ENCODE measurements at places on chromosomes 1 and 21. TPM values are rescaled to one million over a fixed set of nuclear protein-coding genes. Genes with fewer than 3 reads are reported as not detected.

GRCh38 chr1:37868466-37868865 lies 9.1 kb upstream of the MTF1 start:
- H3K27ac ChIP-seq = no peak overlapping the region
- H3K4me1 ChIP-seq = no peaks in the 10 kb centered on the region
- no peak overlapping the region for H3K4me3 ChIP-seq
- no peak for DNase-seq
- no peaks in the 10 kb centered on the region for H3K36me3 ChIP-seq

DNA sequence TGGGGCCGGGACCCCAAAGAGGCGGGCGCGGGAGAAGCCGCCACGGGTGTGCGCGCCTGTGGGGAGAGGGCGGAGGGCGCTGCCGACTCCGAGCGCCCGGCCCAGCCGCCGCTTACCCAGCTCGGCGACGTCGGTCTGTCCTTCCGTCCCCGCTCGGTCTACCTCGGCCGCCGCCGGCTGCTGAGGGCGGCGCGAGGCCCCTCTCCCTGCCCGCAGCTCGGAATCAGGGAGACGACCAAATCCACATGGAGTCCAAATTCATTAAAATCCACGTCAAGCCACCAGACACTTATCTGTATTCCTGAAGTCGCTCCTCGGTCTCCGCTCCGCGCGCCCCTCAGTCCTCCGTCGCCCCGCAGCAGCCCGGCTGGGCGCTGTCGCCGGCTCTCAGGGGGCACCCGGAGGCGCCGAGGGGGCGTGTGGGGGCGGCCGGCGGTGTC lies 637 bp downstream of the PLXNA2 start:
- no peaks in the 10 kb centered on the region for H3K36me3 ChIP-seq
- H3K27ac ChIP-seq = peak overlapping the region; percentile 82
- no peaks in the 10 kb centered on the region for H3K27me3 ChIP-seq
- peaks cover 7% of the 10 kb centered on the region for H3K4me1 ChIP-seq
- DNase-seq = peak; percentile 78

DNA sequence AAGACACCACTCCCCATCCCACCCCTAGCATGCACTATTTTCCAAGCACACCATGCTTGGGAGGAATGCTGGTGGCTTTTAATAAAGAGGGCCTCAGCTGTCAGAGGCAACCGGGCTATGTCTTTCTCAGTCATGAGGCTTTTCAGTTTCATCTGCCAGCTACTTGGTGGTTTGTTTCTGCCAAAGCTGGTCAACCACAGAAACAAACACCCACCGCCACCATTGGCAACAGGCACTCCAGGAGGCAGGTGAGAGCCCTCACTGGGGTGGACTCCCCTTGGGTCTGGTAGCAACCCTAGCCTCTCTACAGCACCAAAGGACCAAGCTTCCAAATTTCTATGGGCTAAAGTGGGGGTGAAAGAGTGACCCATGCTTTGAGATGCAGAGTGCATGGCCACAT lies 54.3 kb upstream of the CD1D start:
- no peak for DNase-seq
- no peaks in the 10 kb centered on the region for H3K27me3 ChIP-seq
- H3K4me3 ChIP-seq = no peak overlapping the region
- no peak overlapping the region for H3K27ac ChIP-seq
- H3K36me3 ChIP-seq = no peaks in the 10 kb centered on the region

- no peak overlapping the region for H3K27ac ChIP-seq
- DNase-seq = no peak
- no peaks in the 10 kb centered on the region for H3K27me3 ChIP-seq
- H3K36me3 ChIP-seq = peaks cover 1% of the 10 kb centered on the region
- no peaks in the 10 kb centered on the region for H3K4me1 ChIP-seq
These were observed 50.6 kb upstream of the SLC35A3 start for GRCh38 chr1:99919220-99919619.

KRTAP27-1 gene
- total RNA-seq = not detected

HAO2 gene
- total RNA-seq = not detected

PPM1J gene
- total RNA-seq = 0.83 TPM
